ENCODE measurements at places on chromosomes 3 and 15.

GRCh38 chr3:189272500-189273119, 100.8 kb downstream of the TPRG1 start:
- DNase-seq, result no peak

DNA sequence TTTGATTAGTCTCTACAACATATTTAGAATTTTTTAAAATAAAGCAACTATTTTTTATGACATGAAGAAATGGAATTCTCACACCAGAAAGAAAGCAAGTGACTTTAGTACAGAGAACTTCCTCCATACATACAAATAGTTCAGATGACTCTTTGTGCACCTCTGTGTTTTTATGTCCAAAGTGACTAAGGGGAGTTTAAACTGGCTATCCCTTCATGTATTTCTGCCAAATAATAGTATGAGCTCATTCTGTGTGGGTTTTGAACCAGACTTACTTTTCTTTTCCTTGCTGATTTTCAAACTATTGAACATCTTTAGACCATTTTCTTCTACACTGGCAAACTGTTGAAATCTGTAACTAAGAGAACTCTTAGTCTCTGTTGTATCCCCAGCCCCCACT, 196.3 kb downstream of the EPHA3 start:
- DNase-seq, result peak; percentile 68

- DNase-seq, result peak; percentile 54
Measured at GRCh38 chr15:78854833-78855372, 17.8 kb upstream of the MORF4L1 start.

- DNase-seq, result peak; percentile 5
Measured at GRCh38 chr3:122513386-122514122, 1.2 kb downstream of the KPNA1 start.

GRCh38 chr15:58313304-58313703, 118.5 kb upstream of the LIPC start:
- DNase-seq, result no peak
